ENCODE measurements at places on chromosomes 6 and 20.

GRCh38 chr6:13762611-13763441 lies 51.2 kb upstream of the RANBP9 start:
- DNase-seq, result no peak

DNA sequence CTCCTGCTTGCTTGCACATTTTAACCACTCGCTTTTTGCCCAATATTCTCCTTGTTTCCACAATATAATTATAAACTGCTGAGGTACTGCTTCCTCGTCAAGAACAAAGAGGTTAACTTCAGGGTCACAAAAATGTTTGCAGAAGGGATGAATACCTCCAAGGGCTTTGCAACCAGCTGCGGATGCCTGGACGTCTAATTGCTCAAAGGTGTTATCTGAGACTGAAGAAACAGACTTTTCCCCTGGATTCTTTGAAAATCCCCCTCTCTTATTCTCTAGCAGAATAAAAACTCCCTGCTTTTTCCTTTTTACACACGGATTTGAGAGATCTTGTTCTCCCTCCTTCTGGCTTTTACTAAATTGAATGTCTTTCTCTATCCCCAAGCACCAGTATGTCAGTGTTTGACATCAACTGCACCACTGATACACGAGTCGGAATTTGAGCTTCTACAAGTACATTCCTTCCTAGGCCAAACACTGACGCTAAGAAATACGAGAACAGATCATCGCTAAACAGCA lies 336 bp upstream of the SMPDL3A start:
- DNase-seq, result no peak

DNA sequence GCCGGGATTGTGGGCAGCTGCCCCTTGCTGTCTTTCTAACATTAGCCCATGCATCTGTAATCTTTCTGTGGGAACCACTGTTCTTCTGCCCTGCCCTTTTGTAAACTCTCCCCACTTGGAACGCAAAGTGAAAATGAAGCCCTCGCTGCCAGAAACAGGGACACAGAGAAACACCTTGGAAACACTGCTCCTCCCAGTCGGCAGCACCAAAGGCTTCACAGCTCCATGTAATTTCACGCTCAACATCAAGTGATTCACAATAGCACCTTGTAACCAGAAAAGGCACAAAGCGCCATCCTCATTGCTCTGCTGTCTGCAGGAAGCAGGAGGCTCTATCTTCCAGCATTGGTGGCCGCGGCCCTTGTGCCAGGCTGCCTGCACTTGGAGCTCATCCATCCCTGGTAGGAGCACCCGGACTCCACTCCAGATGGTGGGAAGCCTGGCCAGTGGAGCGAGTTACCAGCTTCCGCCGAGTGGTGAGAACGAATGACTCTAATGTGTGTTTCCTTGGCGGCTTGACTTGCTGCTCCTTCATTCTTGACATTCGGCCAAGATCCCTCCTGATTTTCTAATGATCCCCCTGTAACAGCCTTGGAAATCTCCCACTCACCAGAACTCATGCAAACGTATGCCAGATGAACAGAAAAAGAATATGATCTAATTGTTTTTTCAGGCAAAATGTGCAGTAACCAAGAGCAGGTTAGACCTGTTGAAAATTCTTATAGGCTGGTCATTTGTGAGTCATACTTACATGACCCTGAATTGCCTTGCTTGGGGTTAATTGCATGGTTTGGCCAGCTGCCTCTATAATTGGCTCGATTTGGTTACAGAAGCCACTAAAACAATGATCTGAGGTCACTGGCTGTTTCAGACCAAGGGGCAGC lies 169.1 kb upstream of the CDYL start:
- no peak for DNase-seq

DNA sequence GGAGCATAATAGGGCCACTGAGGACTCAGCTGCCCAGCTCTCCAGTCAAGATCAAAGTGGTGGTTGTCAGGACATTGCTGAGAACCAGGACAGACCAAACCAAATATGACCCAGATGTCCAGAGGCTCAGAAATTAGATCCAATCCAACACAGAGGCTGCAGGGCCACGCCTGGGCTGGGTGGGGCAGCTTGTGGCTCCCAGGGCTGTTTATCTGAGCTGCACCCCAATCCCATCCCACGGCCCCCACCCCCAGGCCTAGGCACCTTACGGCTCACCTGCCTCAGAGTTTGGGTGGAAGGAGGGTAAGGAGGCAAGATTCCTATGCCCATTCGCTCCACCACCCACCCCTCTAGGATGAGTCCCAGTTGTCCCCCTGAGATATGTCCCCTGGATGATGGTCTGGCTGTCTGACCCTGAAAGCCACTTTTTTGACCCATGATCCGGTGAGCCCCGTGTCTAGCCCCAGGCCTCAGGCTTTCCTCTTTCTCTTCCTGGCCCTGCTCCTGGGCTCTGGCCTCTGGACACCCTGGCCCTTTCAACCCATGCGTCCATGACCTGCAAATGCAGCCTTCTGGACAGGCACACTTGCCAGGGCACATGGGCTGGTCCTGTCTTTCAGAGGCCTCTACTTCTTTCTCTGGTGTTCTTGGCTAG lies 40.0 kb downstream of the CPXM1 start:
- no peak for DNase-seq

- DNase-seq, result no peak
These were observed 49.0 kb downstream of the CPXM1 start for GRCh38 chr20:2751347-2751877.

All from D721Med (cell line).